Breast epithelium (tissue), 4 donors: ENCODE measurements at places on chromosomes 2 and 18. TPM values are rescaled to one million over a fixed set of nuclear protein-coding genes. Genes with fewer than 3 reads are reported as not detected.

The LRP2 gene
- total RNA-seq: 19.7 TPM

GRCh38 chr2:45755585-45756335 lies 104.3 kb downstream of the PRKCE start:
- DNase-seq: no peak

DNA sequence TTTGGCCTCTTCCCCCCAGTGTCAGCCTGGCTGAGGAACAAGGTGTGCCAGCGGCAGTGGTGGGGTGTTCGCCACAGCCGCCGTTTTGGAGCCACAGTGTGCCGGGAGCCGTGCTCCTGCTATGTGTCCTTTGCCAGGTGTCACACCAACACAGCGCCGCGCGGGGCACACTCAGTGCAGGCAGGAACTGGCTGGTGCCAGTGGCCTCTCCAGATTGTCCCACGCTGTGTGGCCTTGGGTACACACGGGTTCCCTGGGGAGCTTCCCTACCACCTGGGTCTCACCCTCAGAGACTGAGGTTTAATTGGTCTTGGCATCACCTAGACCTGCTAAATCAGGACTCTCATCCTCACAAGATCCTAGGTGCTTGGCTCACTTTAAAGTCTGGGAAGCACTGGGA lies 171.6 kb downstream of the LDLRAD4 start:
- no peak for DNase-seq

The C2orf72 gene
- total RNA-seq: 1.3 TPM

DNA sequence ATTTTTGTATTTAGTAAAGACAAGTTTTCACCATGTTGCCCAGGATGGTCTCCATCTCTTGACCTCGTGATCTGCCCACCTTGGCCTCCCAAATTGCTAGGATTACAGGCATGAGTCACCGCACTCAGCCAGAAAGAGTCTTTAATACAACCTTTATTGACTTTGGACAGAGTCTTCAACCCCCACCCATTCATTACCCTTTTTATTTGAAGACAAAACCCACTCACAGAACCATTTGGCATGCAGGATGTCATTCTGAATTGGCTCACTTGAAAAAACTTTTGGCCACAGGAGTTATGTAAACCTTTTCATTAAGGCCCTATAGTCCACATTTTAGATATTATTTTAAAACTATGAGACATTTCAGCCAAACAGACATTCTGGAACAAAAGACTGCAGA lies 217.9 kb upstream of the RND3 start:
- DNase-seq: no peak

- DNase-seq: no peak
These were observed 18.3 kb upstream of the POLE4 start for GRCh38 chr2:74939919-74940812.

The CD8A gene
- total RNA-seq: 0.96 TPM

GRCh38 chr2:137942037-137942832 lies 22.0 kb upstream of the HNMT start:
- DNase-seq: no peak

- peak; percentile 74 for DNase-seq
These were observed 1.4 kb downstream of the WNT6 start for GRCh38 chr2:218860950-218861381.

The COLEC12 gene
- 11.7 TPM for total RNA-seq

DNA sequence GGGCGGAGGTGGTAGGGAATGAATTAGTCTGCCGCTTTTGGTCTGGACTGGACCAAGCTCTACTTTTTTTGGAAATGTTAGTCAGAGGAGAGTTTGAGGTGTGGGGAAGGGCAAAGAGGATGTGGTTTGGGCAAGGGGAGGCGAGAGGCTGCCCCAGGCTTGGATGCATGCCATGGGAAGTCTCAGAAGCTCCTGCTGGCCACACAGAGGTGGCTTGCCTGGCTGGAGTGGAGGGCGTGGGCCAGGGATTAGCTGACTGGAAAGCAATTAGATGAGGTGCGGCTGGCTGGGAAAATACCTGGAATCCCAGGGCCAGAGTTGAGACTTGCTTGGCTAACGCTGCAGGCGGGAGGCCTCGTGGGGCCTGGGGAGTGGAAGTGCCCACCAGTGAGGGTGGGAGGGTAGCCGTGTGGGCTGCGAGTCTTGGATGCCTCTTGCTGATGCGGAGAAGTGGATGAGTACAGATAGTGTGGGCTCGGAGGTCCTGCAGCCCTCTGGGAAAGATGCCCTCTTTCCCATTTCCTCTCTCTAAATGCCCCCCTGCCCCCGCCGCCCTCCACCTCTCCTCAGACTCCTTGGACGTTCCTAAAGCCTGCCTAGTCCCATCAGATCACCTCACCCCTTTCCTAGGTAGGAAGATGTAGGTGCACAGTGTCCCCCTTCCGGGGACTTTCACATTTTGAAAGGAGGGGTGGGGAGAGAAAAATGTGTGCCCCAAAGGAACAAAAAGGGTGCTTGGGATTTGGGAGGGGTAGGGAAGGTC lies 117.6 kb downstream of the SMAD7 start:
- DNase-seq: no peak

The IL36G gene
- not detected for total RNA-seq

DNA sequence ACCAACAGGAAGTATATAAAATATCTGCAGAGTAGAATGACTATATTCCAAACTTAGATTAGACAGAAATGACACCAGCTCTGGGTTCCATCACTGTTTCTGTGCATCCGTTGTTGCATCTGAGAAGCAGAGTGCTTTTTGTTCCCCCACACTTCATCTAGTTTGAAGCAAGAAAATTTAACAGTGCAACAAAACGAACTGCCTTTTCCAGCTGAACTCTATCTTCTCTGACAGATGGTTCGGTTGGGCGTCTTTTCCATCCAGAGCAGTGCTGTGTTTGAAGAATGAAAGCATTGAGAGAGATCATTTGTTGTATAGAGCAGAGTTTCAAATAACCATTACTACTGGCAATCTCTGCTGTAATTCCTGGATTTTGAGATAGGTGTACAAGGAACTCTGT lies 757.5 kb downstream of the DPP10 start:
- no peak for DNase-seq

DNA sequence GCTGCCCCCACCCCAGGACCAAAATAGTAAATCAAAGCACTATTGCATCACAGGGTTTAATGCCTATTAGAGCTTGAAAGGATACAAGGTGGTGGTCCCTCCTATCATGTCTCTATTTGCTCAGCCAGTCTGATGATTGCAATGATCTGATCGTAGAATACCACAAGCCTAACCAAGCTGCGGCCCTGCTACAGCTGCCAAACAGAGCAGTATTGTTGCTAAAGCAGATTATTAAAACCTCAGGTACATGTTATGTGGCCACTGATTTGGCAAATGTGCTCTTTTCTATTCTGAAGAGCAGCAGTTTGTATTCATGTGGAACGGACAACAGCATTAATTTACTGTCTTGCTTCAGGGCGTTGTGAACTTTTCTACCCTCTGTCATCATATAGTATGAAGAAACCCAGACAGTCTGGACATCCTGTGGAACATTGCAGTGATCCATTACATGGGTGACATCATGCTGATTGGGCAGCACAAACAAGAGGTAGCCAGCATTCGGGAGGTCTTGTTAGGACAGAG lies 8.4 kb upstream of the VAPA start:
- DNase-seq: no peak

DNA sequence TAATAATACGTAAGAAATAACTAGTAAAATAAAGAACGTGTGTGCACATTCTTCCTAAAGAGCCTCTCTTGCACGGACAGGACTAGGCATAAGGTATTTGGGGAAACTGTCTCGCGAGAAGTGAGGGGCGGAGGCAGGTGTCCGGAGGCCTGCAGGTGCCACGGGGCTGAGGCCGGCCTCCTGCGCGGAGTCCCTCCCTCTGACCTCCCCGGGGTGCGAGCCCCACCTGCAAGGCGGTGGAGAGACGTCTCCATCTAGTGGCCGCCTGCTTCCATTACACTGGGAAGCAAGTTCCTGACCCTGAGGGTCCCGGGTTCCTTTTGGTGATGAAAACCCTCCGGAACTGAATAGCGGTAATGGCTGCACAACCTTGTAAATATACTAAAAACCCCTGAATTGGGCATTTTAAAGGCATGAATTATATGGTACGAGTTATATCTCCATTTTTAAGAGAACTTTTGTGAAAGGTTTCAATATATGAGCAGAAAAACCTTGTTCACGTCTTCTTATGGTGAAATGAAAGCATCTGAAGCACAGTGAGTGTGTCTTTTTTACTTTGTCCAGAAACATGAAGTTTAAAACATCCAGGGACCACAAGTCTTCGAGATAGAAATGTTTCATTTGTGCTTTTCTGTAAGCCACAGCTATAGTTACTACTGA lies 35.5 kb upstream of the CTDP1 start:
- DNase-seq: no peak

The NEU4 gene
- 0.33 TPM for total RNA-seq

The IL1F10 gene
- total RNA-seq: not detected

DNA sequence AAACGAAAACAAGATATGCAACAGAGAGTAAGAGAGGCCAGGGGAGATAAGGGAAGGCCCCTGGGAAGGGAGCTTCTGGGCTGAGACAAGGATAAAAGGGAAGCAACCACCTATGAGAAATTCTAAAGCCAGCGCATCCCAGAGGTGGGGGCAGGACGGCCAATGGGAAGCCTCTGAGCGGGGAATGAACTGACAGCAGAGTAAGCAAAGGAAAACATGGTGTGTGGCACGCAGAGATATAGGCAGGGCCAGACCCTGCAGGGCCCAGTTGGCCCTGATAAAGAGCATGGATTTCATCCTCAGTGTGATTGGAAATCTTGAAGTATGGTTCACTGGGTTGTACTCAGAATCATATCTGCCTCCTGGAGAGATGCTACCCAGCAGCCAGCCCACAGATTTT lies 78.7 kb downstream of the IRS1 start:
- DNase-seq: no peak

- DNase-seq: no peak
These were observed 47.5 kb downstream of the TWIST2 start for GRCh38 chr2:238895361-238895882.

DNA sequence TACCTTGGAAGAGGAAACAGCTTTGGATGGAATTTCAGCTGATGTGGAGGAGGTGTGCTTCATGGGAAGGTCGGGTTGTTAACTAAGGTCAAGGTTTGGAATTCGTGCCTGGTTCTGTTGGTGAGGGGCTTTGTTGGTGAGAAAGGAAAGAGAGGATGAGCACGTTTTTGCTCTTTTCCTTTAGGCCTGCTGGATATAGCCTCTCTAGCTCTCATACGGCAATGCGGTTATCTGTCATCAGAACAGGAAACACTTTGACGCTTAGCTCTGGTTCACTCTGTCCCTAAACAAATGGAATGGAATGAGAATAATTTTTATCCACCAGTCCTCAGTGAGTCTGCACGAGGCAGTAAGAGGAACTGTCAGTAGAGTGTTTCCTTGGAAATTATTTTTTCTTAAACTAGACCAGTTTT lies 169.7 kb upstream of the NOSTRIN start:
- DNase-seq: no peak

DNA sequence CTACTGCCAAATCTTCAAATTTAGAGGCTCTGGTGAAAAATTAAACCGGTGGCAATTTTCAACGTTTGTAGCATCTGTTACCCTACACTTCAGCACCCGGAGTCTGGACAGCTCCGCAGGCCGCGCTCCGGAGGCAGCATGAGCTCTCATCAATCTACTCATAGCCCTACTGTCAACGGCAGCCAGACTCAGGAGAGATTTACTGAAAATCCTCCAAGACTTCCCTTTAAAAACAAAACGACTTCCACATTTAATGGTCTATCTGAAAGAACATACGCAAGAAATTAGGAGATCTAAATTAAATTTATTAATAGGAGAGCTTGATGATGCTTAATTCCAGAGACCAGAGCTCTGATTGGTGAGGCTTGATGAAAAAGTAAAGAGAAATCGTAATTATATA lies 970 bp upstream of the ADCYAP1 start:
- no peak for DNase-seq

GRCh38 chr2:19035238-19035637 lies 323.2 kb downstream of the OSR1 start:
- DNase-seq: no peak

The DTNA gene
- total RNA-seq: 17.9 TPM

GRCh38 chr2:67671464-67672450 lies 274.6 kb downstream of the ETAA1 start:
- no peak for DNase-seq

The DYSF gene
- total RNA-seq: 4.8 TPM
